ENCODE measurements at places on chromosomes 12 and 14. TPM values are rescaled to one million over a fixed set of nuclear protein-coding genes. Genes with fewer than 3 reads are reported as not detected.
A peak's percentile ranks its signal among the peaks of the same experiment; 100 is the strongest.

- DNase-seq = no peak
These were observed 78.6 kb upstream of the TBX3 start for GRCh38 chr12:114762490-114763110.

The ACOT6 gene
- not detected for total RNA-seq

DNA sequence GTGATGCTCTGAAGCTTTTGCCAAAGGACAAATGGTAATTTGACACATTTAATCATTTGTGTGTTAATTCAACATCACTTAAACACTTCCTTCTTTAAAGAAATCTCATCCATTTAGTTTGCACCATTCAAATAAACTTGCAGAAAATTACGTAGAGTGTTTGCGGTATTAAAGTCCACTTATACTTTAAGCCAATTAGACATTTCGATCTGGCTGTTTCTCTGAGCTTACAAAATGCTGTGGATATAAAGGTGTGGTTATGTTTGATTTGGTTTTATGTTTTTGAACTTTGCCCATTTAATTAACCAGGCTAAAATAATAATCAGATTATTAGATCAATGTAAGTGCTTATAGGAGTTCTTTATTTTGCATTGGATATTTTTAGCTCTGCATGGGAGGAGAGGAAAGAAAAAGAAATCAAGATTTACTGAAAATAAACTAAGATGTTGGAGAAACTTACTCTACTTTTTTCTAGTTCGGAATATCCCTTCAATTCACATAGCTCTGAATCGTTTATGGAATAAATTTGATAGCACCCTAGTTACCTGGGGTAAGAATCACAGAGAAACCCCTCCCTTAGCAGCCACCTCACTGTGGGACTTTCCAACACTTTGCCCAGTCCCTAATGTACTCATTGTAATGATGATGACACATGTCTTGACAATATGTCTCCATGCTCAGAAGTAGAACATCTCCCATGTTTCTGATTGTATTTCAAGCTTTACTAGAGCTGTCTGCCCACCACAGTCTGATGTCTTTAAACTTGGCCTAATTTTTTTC lies 268.0 kb downstream of the BTG1 start:
- DNase-seq = no peak

- DNase-seq = no peak
These were observed 1.0 kb upstream of the CLIP1 start for GRCh38 chr12:122423258-122424165.

GRCh38 chr14:103372552-103373304 lies 12.5 kb upstream of the MARK3 start:
- DNase-seq = peak; percentile 97
